GM06990 (cell line): ENCODE measurements at places on chromosomes 11 and 22.

DNA sequence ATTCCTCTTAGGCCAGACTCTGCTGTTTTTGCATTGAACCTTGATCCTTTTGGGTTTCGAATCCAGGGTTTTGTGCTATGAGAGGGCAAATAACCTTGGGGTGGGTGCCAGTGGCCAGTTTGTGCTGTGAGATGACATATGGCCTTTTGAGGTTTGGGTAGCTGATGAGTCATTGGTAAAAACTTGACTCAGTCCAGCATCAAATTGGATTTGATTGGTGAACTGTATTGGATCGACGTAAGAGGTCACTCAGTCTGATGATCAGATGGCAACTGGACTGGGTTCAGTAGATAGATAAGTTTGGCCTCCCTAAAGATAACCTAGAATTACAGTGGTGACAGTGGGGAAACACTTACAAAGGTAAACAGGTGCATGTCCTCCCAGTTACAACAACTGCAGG, 41.0 kb upstream of the XKR3 start:
- DNase-seq = no peak

GRCh38 chr11:45930951-45931570, 8.6 kb downstream of the LARGE2 start:
- DNase-seq = no peak

- DNase-seq = no peak
These were observed 80.1 kb upstream of the BIRC3 start for GRCh38 chr11:102237096-102237735.

GRCh38 chr11:123504401-123504800, 74.3 kb downstream of the GRAMD1B start:
- DNase-seq = no peak

- no peak for DNase-seq
These were observed 7.7 kb upstream of the DLAT start for GRCh38 chr11:112017538-112017937.

DNA sequence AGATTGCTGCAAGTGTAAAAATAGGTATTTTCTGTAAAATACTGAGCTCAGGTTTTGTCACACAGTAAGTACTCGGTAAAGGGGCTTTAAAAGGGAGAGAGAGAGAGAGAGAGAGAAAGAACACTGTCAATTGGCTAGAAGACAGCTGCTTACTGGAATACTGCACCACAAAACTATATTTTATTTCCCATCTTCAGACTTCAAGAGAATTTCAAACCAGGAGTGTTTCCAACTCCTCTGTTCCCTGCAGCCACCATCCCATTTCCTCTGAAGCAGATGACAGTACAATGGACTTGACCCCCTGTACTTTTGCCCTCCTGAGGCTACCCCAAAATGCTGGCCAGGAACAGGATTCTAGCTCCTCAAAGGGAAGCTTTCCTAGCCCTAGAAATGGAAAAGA, 89.7 kb downstream of the RELT start:
- DNase-seq = no peak

DNA sequence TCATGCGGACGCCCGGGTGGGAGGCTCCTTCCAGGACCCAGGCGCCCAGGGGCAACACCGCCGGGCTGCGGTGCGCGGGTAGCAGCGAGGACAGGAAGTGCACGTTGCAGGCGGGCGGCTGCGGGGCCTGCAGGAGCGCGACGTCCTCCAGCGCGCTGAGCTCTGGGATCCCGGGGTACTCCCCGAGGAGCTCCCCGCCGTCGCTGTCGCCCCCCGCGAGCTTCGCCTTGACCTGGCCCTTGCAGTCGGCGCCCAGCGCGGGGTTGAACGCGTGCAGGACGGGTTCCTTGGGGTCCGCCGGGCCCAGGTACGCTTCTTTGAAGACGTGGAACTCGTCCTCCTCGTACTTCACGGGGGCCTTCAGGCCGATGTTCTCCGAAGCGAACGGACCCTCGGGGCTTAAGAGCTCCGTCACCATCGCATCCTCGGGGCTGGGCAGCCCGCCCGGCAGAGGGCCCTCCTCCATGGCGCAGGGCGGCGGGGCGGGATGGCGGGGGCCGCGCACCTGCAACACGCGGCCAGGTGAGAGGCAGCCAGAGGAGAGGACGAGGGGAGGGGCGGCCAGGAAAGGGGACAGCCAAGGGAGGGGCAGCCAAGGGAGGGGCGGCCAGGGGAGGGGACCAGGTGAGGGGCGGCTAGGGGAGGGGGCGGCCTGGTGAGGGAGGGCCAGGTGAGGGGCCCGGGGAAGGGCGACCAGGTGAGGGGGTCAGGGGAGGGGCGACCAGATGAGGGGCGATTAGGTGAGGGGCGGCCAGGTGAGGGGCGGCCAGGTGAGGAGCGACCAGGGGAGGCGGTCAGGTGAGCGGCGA, 921 bp downstream of the TESMIN start:
- peak; percentile 29 for DNase-seq

- DNase-seq = no peak
These were observed 8.9 kb downstream of the KCTD21 start for GRCh38 chr11:78179459-78180071.

DNA sequence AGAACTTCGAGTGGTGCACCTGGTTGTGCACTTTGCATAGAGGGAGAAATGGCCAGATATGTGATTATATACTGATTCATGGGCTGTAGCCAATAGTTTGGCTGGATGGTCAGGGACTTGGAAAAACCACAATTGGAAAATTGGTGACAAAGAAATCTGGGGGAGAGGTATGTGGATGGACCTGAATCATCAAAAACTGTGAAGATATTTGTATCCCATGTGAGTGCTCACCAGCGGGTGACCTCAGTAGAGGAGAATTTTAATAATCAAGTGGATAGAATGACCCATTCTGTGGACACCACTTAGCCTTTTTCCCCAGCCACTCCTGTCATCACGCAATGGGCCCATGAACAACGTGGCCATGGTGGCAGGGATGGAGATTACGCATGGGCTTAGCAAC, 48.0 kb upstream of the NARS2 start:
- DNase-seq = no peak

- DNase-seq = no peak
These were observed 145.2 kb downstream of the DBX1 start for GRCh38 chr11:20015101-20015500.

GRCh38 chr22:32677876-32678275, 123.6 kb upstream of the TIMP3 start:
- no peak for DNase-seq

- DNase-seq = no peak
These were observed 54.6 kb downstream of the CHRDL2 start for GRCh38 chr11:74676596-74676995.

GRCh38 chr11:43649501-43649900, 31.0 kb upstream of the HSD17B12 start:
- no peak for DNase-seq

DNA sequence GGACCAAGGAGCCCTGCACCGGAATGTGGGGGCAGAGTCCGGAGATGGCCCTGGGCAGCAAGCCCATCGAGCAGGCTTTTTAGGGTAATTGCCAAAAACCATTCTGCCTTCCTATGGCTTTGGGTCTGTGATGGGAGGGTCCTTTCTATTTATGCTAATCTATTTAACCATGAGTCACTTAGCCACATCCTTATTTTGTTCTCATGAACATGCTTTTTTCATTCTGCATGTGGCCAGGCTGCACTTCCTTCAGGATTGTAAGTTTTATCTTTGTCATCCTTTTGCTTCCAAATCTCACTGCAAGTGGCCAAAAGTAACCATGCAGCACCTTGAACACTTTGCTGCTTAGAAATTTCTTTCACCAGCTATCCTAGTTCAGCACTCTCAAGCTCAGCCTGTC, 88.3 kb downstream of the EFCAB6 start:
- no peak for DNase-seq

DNA sequence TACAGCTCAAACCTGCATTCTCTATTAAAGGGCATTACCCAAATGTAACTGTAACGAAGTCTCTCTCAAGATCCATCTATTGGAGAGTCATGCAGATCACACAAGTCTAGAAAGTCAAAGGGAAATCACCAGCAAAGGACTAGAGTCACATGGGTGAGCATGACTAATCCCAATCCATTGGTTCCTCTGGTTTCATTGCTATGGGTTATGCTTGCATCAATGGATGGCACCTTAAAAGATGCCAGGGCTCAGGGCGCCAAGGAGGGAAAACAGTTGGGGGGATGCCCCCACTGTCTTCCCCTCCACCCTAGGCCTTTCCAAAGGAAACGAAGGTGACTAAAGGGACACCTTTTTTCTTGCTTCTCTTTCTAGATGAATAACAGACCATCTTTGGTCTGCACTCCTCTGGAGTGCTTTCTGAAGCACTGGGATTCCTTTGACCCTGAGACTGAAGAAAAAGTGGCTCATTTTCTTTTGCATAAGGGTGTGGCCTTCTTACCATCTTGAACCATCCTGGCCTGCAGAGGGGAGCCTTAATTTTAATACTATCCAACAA, 8.1 kb downstream of the NXPE4 start:
- no peak for DNase-seq

- DNase-seq = no peak
These were observed 8.0 kb upstream of the MRPL23 start for GRCh38 chr11:1939006-1939625.

GRCh38 chr11:115806056-115806455, 301.8 kb upstream of the CADM1 start:
- DNase-seq = no peak

GRCh38 chr22:49907807-49908206, 10.4 kb downstream of the ALG12 start:
- DNase-seq = no peak

- no peak for DNase-seq
These were observed 4.0 kb downstream of the SAA1 start for GRCh38 chr11:18270102-18270501.

DNA sequence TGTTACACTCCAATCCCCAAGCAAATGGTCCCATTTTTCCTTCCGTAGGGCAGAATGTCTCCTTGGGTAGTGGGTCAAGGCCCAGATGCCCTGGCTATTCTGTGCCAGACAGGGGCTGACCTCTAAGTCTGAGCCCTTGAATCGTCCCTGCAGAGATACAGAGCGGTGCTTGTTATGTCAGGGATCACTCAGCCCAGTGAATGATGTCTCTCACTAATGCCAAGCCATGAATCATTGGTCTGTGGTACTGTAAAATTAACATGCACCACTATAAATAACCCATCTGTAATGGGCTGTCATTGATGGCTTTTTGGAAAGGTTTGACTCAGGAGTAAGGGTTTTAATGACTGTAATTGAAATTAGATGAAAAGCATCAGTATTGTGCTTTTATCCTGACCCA, 35.3 kb upstream of the KIRREL3 start:
- DNase-seq = no peak

DNA sequence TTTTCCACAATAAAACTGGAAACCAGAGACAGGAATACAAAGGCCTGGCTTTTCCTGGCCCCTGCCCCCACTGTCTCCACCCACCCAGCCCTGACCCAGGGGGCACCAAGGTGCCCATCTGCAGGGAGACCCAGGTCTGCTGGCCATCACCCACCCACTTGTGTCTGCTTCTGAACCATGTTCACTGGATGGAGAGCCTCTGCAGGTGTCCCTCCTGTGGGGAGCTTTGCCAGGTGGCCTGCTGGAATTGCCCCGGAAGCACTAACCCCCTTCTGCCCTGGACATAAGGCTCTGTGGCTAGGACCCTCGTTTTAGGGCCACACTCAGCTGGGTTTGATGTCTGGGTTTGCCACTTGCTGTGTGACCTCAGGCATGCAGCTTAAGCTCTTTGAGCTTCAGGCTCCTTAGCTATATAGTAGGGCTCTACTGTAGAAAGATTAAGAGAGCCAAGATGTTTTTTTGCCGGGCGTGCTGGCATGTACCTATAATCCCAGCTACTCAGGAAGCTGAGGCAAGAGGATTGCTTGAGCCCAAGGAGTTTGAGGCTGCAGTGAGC, 3.9 kb downstream of the SCARF2 start:
- no peak for DNase-seq

GRCh38 chr11:119964136-119965025, 173.5 kb downstream of the TRIM29 start:
- no peak for DNase-seq

- no peak for DNase-seq
These were observed 53.7 kb downstream of the HIPK3 start for GRCh38 chr11:33310720-33311500.

DNA sequence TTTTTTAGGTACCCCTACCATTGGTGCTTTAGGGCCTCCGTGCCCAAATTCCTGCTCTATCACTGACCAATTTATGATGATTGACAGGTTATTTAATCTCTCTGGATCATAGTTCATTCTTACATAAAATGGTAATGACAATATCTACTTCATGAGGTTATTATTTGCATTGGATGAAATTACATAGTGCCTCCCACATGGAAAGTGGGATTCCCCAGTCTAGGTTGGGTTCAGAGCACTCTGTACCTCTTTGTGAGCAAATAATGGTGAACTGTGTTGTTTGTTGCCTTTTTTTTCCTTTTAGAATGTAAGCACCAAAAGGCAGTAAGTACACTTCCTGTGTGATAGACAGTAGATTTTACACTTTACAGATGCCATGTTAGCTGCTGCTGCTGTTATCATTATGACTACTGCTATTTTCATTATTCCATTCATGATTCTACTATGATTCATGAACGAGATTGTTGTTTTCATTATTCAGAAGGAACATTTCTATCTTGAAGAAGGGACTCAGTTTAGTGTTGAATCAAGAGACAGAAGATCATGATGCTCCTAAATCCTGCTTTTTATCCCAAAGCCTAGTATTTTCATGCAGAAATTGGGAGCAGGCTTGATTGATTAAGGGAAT, 100.8 kb downstream of the ALX4 start:
- no peak for DNase-seq

DNA sequence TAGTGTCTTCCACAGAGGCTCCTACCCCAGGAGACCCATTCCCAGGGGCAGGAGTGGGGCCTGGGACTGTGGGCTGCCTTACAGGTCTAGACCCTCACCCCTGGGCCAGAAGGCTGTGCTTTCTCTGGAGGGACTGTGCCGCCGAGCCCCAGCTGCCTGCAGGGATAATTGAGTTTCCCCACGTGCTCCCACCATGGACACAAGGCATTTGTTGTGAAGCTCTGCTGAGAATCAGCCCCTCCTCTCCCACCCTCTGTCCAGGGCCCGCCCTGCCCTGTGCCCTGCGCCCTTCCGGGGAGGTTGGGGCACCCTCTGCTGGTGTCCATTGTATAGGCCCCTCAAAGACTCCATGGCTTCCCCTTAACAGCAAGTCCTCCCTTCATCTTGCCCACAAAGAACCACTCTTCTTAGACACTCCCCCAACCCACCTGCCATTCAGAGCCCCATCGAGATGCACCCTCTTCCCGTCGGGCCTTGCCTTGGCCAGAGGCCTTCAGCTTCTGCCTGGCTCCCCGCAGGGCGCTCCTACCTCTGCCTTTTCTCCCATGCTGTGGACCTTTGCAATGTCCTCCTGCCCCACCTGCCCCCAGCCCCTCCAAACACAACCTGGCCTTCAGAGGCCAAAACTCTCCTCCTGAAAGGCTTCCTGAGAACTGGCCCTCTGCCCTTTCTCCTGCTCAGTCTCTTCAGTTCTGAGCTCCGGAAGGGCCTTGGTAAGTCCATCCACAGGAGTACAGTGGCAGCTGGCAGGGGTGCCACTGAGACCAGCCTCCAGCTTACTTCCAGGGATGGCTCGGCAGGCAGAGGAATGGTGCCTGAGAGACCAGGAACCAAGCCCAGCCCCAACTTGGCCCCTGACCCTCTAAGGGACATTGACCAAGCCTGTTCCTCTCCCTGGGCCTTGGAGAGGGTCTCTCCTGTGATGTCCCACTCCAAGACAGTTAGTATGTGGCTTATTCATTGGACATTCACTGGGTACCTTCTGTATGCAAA, 22.4 kb downstream of the DUSP8 start:
- no peak for DNase-seq
